ENCODE measurements at places on chromosomes 6 and 20.

GRCh38 chr6:105794239-105794638 lies 291.9 kb upstream of the PRDM1 start:
- DNase-seq: peak; percentile 18

DNA sequence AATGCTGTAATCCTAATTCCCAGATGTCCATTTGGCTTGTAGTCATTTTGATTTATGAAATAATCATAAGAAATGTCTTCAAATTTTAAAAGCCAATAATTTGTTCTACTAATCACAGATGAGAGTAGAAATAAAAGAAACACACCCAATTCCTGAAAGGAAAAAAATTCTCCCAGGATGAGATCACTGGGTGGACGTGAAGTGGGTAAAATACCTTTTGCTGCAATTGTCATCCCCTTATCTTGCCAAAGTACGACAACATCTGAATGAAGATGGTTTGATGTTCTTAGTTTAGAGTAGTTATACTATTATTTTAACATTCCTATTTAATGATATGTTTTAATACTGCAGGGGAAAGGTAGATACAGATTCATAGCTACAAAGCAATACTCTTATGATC lies 33.7 kb downstream of the MTHFD1L start:
- DNase-seq: no peak

- DNase-seq: no peak
Measured at GRCh38 chr20:8424010-8424409, 291.9 kb downstream of the PLCB1 start.

- no peak for DNase-seq
Measured at GRCh38 chr6:151236668-151237401, 2.9 kb upstream of the AKAP12 start.

DNA sequence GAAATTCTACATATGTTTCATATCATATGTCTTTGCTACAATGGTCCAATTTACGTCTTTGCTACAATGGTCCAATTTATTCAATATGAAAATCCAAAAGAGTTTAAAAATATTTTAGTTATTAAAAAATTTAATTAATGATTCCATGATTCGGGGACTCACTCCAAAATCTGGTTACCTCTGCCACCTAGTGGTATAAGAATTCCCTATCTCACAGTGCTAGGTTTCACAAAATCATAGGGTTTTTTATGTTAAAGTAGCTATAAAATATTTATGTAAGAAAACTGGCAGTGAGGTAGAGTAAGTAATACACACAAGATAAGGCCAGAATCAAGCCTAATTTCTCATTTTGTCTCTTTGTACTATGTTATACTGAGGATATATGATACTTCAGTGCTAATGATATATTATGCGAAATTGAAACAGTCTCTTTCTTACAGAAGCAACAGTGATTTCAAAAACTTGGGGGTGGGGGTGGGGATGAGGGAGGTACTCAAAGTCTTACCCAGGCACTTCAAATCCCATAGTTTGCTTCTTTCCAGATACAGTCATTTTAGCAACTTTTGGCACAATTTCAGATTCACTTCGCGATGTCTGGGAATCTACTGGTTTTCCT lies 52.3 kb downstream of the HBS1L start:
- no peak for DNase-seq

DNA sequence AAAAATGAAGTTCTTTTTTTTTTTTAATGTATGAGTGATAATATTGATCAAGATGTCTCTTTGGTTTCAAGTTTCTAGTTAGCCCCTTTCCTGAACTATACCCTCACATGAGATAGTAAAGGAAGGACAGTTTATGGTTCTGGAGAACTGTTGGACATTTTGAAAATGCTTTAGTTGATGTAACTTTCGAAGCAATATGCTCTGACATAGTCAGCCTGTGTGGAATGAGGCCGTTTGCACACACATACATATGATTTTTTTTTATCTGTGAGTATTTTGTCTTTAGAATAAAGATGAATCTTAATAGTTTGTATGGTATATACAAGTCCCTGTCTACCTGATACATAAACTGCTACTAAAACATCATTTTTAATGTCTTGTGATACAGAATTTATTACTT lies 177.0 kb downstream of the ARID1B start:
- DNase-seq: no peak

- no peak for DNase-seq
Measured at GRCh38 chr6:36938536-36938935, 16.0 kb upstream of the PI16 start.

All from right renal pelvis (tissue), 4 donors.